ENCODE measurements at places on chromosomes 1 and 21. TPM values are rescaled to one million over a fixed set of nuclear protein-coding genes. Genes with fewer than 3 reads are reported as not detected.

Gene C1orf105
- total RNA-seq = not detected

Gene SLFNL1
- 0.46 TPM for total RNA-seq

Gene LCE2A
- total RNA-seq = not detected

Gene OR2T2
- not detected for total RNA-seq

Gene CA6
- total RNA-seq = not detected

Gene MCOLN3
- total RNA-seq = 0.73 TPM

Gene SPAG17
- total RNA-seq = not detected

Gene PTAFR
- total RNA-seq = 0.03 TPM

Gene TRAPPC10
- 28.6 TPM for total RNA-seq

Gene PATJ
- total RNA-seq = 8.2 TPM

Gene PRR9
- total RNA-seq = 0.23 TPM

Gene RSPH1
- not detected for total RNA-seq

Gene CFHR3
- total RNA-seq = not detected

Gene FAM177B
- total RNA-seq = not detected

Gene FBXO42
- total RNA-seq = 17.8 TPM

Gene ZNF644
- total RNA-seq = 45.8 TPM

Gene SPATA21
- total RNA-seq = not detected

Gene TRABD2B
- total RNA-seq = 0.59 TPM

Gene ACOT11
- 3.6 TPM for total RNA-seq

Gene SELP
- total RNA-seq = 0.13 TPM

Gene MCOLN2
- 0.85 TPM for total RNA-seq

Gene IGSF21
- total RNA-seq = not detected

Gene KRTAP8-1
- total RNA-seq = not detected

Gene TNFSF4
- 2.3 TPM for total RNA-seq

Gene FOXD2
- total RNA-seq = 0.10 TPM

Gene MMEL1
- total RNA-seq = not detected

Gene ASPM
- 4.3 TPM for total RNA-seq

Gene NPHS2
- total RNA-seq = not detected

Gene CELSR2
- total RNA-seq = 6.3 TPM

Gene MX2
- total RNA-seq = 3.3 TPM

Gene APH1A
- total RNA-seq = 83.1 TPM

Gene DNAJC28
- 0.96 TPM for total RNA-seq

Gene IFNAR2
- 9.1 TPM for total RNA-seq

Gene SLAMF9
- 0.59 TPM for total RNA-seq

Gene GPR89B
- 14.8 TPM for total RNA-seq

Gene ADGRB2
- total RNA-seq = 16.7 TPM

Gene RGS18
- total RNA-seq = 0.07 TPM

Gene SMIM12
- 23.3 TPM for total RNA-seq

Measured in smooth muscle cell of the pulmonary artery (primary cell).